ENCODE measurements at places on chromosomes 5 and 9.

- H3K4me3 ChIP-seq = no peak overlapping the region
- DNase-seq = no peak
- H3K27me3 ChIP-seq = no peaks in the 10 kb centered on the region
- no peaks in the 10 kb centered on the region for H3K36me3 ChIP-seq
These were observed 104.9 kb upstream of the ANKH start for GRCh38 chr5:14976486-14976885.

GRCh38 chr5:113217619-113218184 is 217.1 kb downstream of the TSSK1B start:
- H3K27ac ChIP-seq = no peak overlapping the region
- no peak for DNase-seq
- no peaks in the 10 kb centered on the region for H3K27me3 ChIP-seq
- no peaks in the 10 kb centered on the region for H3K4me1 ChIP-seq

DNA sequence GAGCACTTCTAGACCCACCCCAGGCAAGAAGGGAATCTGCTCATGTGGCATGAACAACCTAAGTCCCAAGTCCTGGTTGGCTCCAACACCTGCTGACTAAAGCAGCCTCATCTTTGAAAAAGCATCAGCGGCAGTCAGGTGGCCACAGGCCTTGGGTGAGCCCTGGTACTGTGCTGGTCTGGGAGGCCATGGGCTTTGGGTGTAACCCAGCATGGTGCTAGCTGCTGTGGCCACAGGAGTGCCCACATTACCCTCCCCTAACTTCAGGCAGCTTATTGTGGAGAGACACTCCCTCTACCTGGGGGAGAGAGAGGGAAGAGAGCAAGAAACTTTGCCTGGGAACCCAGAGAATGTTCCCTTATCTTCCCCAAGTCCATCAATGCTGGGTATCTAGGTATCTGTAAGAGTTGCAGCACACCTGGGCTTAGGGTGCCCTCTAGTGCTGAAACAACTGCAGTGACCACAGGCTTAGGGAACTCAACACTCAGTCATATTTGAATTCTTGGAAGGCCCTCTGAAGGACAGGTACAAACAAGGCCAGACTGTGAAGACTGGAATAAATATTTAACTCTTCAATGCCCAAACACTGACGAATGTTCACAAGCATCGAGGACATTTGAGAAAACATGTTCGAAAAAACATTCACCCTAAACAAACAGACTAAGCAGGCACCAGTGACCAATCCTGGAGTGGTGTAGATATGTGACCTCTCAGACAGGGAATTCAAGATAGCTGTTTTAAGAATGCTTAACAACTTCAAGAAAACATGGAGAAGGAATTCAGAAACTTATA is 69.9 kb upstream of the OR2K2 start:
- DNase-seq = peak; percentile 22
- H3K36me3 ChIP-seq = peaks cover 73% of the 10 kb centered on the region
- no peak overlapping the region for H3K27ac ChIP-seq
- H3K27me3 ChIP-seq = no peaks in the 10 kb centered on the region
- no peaks in the 10 kb centered on the region for H3K4me1 ChIP-seq

GRCh38 chr9:116765011-116765410 is 77.9 kb downstream of the TRIM32 start:
- H3K36me3 ChIP-seq = no peaks in the 10 kb centered on the region
- H3K27me3 ChIP-seq = no peaks in the 10 kb centered on the region

DNA sequence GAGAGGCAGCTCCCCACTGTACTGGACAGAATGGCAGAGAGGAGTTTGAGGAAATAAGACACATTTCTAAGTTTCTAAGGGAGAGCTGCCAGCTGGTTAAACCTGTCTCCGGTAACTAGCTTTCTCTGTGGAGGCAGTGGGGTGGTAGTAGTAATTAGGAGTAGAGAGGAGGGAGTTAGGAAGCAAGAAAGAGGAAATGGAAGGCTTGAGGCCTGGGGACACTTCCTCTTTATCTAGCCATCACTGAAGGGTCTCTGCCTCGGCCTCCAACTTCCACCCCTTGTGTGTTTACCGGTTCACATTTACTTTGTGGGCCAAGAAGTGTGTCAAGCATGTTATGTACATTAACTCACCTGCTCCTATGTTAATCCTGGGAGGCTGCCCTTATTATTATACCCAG is 462.2 kb upstream of the DMAC1 start:
- no peaks in the 10 kb centered on the region for H3K36me3 ChIP-seq
- no peak overlapping the region for H3K27ac ChIP-seq
- H3K4me3 ChIP-seq = no peak overlapping the region
- DNase-seq = no peak
- no peaks in the 10 kb centered on the region for H3K4me1 ChIP-seq
- no peaks in the 10 kb centered on the region for H3K27me3 ChIP-seq

- peak; percentile 33 for DNase-seq
- no peak overlapping the region for H3K4me3 ChIP-seq
- no peaks in the 10 kb centered on the region for H3K36me3 ChIP-seq
- no peaks in the 10 kb centered on the region for H3K27me3 ChIP-seq
These were observed 55.8 kb downstream of the ASS1 start for GRCh38 chr9:130500340-130501180.

- H3K27ac ChIP-seq = no peak overlapping the region
- H3K36me3 ChIP-seq = no peaks in the 10 kb centered on the region
- H3K4me3 ChIP-seq = no peak overlapping the region
These were observed 17.7 kb upstream of the FAM174A start for GRCh38 chr5:100517301-100517974.

- H3K4me1 ChIP-seq = no peaks in the 10 kb centered on the region
- no peak overlapping the region for H3K27ac ChIP-seq
- H3K27me3 ChIP-seq = no peaks in the 10 kb centered on the region
- no peaks in the 10 kb centered on the region for H3K36me3 ChIP-seq
These were observed 38.4 kb downstream of the SH3TC2 start for GRCh38 chr5:149024477-149024876.

GRCh38 chr5:75335952-75336614 is 937 bp upstream of the HMGCR start:
- no peaks in the 10 kb centered on the region for H3K27me3 ChIP-seq
- H3K36me3 ChIP-seq = no peaks in the 10 kb centered on the region

DNA sequence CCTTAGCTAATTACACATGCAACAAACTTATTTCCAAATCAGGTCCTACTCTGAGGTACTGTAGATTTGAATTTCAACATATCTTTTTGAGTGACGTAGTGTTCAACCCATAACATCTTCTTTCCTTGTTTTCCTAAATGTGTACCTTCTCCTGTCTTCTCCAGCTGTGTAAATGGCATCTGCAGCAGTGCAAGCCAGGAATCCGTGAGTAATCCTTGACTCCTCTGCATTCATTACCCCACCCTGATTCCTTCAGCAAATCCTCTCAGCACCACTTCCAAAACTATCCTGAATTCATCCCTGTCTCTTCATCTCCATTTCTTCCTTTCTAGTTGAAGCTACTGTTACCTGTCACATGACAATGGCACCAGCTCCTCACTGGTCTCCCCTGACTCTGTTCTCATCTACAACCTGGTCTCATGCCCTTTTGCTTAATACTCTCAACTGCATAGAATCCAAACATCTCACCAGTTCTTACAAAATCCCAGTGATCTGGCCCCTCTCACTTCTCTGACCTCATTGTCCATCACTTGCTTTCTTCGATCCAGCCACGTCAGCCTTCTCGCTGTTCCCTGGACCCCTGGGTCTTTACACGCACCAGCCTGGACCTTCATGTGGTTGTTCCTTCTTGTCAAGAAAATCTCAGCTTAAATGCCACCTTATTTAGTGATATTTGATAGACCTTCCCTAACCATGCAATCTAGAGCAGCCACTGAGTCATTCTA is 14.6 kb upstream of the TRAF1 start:
- H3K4me3 ChIP-seq = no peak overlapping the region
- no peak overlapping the region for H3K27ac ChIP-seq
- no peak for DNase-seq
- peaks cover 8% of the 10 kb centered on the region for H3K4me1 ChIP-seq

DNA sequence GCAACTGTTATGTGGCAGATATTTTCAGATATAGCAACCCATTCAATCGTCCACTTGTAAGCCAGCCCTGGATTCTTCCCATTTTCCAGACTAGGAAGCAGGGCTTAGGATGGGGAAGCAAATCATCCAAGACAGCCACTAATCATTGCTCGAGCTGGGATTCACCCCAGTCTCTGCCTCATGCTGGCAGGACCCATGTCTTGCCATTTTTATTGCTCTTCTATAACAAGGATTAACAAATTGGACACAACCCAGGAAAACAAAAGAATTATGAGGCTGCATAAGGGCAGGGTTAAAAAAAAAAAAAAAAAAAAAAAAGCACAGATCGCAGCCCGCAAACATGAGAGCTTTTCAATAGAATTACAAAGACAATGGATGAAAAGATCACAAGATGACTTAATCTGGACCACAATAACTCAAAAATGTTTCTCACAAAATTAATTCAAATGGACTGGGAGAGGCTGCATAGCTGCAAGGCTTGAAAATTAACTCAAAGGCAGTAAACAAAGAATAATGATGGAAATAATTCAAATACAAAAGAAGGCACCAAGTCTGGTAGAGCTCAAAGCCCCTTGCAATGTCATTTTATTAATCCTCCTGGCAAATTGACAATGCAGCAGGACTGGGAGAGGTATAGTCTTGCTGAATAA is 40.7 kb downstream of the ASTN2 start:
- H3K4me3 ChIP-seq = no peak overlapping the region
- DNase-seq = no peak
- no peak overlapping the region for H3K27ac ChIP-seq
- no peaks in the 10 kb centered on the region for H3K36me3 ChIP-seq
- H3K4me1 ChIP-seq = no peaks in the 10 kb centered on the region

GRCh38 chr5:73234204-73234555 is 61.2 kb downstream of the TMEM174 start:
- peaks cover 99% of the 10 kb centered on the region for H3K27me3 ChIP-seq
- no peak for DNase-seq
- no peak overlapping the region for H3K4me3 ChIP-seq
- H3K4me1 ChIP-seq = peaks cover 25% of the 10 kb centered on the region

GRCh38 chr5:40309851-40310250 is 369.9 kb upstream of the PTGER4 start:
- H3K4me3 ChIP-seq = no peak overlapping the region
- H3K27ac ChIP-seq = no peak overlapping the region
- no peak for DNase-seq
- H3K4me1 ChIP-seq = no peaks in the 10 kb centered on the region
- H3K27me3 ChIP-seq = no peaks in the 10 kb centered on the region

DNA sequence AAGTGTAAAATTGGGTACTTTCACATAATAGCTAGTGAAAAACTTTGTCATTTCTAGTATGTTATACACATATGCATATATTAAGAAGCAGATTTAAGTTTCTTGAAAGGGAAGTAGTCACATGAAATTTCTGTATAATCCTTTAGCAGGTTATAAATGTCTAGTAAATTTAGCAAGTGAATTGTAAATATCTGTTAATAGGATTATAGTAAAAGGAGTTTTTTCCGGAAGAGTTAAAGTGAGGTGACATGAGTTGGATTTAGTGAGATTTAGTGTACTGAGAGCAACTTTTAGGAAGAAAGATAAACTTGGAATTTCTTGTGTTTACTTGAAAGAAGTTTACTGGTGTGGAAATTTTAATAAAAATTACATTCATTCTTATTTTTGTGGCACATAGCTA is 38.4 kb downstream of the SPIN1 start:
- no peaks in the 10 kb centered on the region for H3K27me3 ChIP-seq
- peaks cover 15% of the 10 kb centered on the region for H3K4me1 ChIP-seq
- no peaks in the 10 kb centered on the region for H3K36me3 ChIP-seq
- H3K27ac ChIP-seq = no peak overlapping the region

DNA sequence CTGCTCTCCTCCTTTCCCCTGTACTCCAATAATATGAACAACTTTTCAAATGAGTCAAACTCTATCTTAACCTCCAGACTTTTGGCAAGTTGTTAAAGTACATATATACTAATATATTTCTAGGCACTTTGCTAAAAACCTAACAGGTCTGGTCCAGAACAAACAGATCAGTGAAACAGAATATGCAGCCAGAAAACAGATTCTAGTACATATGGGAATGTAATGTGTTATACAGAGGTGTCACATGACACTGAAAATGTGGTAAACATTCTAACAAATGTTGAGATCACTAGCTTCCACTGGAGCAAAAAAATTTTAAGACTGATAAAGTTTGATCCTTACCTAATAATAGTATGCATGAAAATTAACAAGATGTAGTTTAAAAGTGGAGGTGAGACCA is 136.9 kb downstream of the OR2K2 start:
- H3K4me3 ChIP-seq = no peak overlapping the region
- H3K36me3 ChIP-seq = no peaks in the 10 kb centered on the region
- H3K27me3 ChIP-seq = no peaks in the 10 kb centered on the region
- DNase-seq = no peak
- no peaks in the 10 kb centered on the region for H3K4me1 ChIP-seq

DNA sequence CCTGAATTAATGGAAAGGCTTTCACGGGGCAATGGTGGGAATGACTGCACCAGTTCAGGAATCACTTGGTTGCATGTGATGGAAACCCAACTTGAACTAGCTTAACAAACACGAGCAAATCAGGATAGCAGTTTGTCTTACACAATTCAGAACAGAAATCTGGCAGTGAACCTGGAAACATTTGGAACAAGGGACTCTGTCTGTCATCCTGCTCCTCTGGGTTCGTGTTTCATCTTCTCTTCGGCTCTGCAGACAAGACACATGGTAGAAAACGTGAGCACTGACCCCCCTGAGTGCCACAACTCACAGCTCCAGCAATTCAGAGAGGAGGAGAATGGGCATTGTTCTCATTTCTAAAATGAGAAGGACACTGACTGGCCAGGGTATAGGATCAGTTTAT is 218.1 kb upstream of the NREP start:
- no peak overlapping the region for H3K27ac ChIP-seq
- H3K4me3 ChIP-seq = no peak overlapping the region
- peaks cover 7% of the 10 kb centered on the region for H3K4me1 ChIP-seq
- no peak for DNase-seq
- no peaks in the 10 kb centered on the region for H3K36me3 ChIP-seq
